ENCODE measurements at places on chromosomes 1 and 21. TPM values are rescaled to one million over a fixed set of nuclear protein-coding genes. Genes with fewer than 3 reads are reported as not detected.

The OR2L3 gene
- not detected for polyA plus RNA-seq

GRCh38 chr1:198377702-198378101 is 162.8 kb downstream of the ATP6V1G3 start:
- no peak for DNase-seq

DNA sequence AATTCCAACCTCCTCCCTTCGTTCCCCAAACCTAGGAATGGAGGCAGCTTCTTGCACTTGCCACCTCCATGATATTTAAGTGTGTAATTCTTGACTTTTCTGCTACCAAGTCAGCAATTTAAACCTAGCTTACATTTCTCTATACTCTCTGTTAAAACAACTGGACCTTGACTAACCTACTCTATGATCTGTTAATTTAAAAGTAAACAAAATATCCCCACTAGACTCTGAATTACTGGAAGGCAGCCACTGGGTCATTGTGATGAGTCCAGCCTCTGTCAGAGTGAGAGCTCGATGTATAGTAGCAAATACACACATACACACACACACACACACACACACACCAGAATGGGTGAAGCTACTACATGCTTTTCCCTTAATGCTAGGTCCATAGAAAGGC is 40.0 kb upstream of the DHCR24 start:
- DNase-seq: no peak

- DNase-seq: no peak
Measured at GRCh38 chr1:230191855-230192254, 124.8 kb downstream of the GALNT2 start.

DNA sequence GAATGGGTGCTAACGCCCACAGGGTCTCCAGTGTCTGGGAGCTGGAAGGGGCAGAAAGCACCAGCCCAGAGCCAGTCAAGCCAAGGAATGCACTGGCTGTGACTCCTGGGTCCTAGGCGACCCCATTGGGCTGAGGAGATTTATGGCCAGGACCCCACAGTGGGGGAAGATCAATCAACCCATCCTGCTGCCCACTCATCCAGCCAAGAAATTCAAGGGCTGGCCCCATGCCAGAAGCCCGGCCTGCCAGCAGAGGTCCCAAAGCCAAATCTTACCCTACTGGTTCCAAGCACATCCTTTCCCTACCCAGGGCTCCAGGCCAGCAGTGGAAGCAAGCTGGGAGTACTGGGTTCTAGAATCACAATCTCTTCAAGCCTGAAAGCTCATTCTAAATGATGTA is 6.8 kb upstream of the PDZK1IP1 start:
- DNase-seq: no peak

DNA sequence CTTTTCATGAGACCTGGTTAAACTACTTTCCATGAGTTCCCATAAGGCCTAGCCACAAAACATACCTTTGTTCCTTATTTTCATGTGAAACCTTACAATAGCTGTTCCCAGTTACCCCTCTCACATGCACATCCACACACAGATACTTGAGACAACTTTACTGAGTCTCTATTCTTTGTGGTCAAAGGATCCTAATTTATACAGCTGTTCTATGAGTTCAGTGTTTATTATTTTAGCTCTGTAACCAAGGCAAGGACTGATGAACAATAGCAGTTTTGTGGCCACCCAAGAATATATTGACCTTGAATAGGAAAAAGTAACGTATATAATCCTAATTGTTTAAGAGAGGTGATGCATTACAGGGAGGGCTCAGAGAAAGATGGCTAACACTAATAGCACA is 160.5 kb upstream of the CACYBP start:
- no peak for DNase-seq

The PEA15 gene
- polyA plus RNA-seq: 116 TPM

GRCh38 chr1:200302192-200302920 is 107.5 kb downstream of the ZNF281 start:
- DNase-seq: peak; percentile 71

GRCh38 chr1:204373911-204374310 is 14.2 kb upstream of the PLEKHA6 start:
- no peak for DNase-seq

The ATP6V1G3 gene
- polyA plus RNA-seq: not detected

DNA sequence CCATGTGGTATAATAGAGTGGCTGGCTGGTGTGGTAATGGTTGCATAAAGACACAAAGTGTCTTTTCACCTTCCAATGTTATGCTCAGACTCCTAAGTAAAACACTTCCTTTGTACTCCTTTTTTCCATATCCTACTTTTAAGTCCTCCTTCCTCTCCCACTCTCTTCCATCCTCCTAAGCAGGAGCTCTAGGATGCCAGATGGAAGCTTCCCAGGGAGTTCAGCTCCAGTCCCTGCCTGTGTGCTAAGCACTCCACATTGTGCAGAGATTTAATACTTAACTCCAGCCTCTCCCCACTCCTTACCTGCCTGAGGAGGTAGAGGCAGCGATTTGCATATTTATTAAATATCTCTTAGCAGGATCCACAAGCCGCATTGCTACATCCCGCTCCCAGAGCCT is 60.5 kb upstream of the IGSF21 start:
- no peak for DNase-seq

DNA sequence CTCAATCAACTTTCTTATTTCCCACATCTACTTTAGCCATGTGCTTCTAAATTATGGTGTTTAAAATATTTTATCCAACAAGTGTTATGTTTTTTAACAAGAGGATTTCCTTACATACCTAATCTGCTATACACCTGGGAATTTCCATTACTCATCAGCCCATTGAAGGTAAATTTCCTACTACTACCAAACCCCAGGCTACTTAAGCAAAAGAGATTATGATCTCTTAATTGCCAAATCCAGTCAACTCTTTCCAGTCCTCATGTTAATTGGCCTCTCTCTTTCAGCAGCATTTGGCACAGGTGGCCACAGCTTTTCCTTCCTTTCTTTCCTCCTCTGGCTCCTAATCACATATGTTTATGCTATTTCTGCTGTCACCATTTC is 5.1 kb upstream of the C1orf162 start:
- DNase-seq: no peak

The PGBD2 gene
- polyA plus RNA-seq: 12.9 TPM

The TAS1R1 gene
- polyA plus RNA-seq: 0.13 TPM

DNA sequence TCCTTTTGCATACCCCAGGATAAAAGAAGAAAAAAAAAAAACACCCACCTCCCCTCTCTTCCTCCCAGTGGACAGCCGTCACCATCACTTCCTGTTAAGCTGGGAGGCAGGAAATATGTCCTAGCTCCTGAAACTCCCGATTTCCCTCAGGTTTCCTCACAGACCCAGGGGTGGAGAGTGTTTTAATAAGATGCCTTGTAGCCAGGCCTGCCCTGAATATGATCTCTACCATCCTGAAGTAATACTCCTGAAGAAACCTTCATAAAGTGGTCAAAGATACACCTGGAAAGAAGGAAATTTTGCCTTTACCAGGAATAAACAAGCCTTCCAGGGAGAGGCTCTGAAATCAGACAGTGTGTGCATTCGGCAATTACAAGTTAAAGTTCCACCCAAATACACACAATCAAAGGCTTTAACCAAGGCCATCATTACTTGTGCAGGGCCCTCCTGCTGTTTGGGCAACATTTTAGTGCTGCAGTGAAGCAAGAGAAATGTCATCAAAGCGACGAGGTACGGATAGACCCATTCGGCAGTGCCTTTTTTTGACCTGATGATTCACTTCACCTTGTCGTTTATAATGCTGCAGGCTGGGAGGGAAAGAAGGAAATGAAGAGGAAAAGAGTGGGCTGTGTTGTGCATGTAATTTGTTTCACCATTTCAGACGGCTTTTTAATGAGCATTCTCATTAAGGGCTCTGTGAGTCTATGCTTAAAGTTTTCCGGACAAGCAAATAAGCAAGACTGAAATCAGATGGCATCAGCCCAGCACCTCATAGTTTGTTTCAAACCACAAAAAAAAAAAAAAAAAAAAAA is 41.0 kb upstream of the RASAL2 start:
- DNase-seq: peak; percentile 72

The TNFSF4 gene
- 0.81 TPM for polyA plus RNA-seq

- DNase-seq: peak; percentile 48
Measured at GRCh38 chr1:248782416-248783141, 27.0 kb upstream of the LYPD8 start.

The SRSF10 gene
- polyA plus RNA-seq: 59.9 TPM

The AJAP1 gene
- polyA plus RNA-seq: not detected

DNA sequence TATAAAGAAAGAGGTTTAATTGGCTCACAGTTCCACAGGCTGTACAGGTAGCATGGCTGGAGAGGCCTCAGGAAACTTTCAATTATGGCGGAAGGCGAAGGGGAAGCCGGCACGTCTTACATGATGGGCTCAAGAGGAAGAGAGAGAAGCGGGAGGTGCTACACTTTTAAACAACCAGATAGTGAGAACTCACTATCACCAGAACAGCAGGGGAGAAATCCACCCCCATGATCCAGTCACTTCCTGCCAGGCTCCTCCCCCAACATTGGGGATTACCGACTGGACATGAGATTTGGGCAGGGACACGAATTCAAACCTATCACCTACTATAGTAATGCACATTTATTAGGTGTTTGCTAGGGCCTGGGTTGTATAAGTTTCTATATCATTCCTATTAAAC is 117.8 kb downstream of the ZMYM4 start:
- no peak for DNase-seq

GRCh38 chr1:34984793-34985608 is at the start of gene TMEM35B:
TMEM35B (minus strand) TSS chr1:34985347; CDS start chr1:34985305, 42 bp downstream.
- DNase-seq: peak; percentile 50

GRCh38 chr1:37161171-37161570 is 126.9 kb upstream of the GRIK3 start:
- no peak for DNase-seq

The NCF2 gene
- polyA plus RNA-seq: 0.89 TPM

The IFNAR1 gene
- polyA plus RNA-seq: 6.0 TPM

GRCh38 chr21:16573578-16573977 is 843.8 kb downstream of the USP25 start:
- DNase-seq: no peak

DNA sequence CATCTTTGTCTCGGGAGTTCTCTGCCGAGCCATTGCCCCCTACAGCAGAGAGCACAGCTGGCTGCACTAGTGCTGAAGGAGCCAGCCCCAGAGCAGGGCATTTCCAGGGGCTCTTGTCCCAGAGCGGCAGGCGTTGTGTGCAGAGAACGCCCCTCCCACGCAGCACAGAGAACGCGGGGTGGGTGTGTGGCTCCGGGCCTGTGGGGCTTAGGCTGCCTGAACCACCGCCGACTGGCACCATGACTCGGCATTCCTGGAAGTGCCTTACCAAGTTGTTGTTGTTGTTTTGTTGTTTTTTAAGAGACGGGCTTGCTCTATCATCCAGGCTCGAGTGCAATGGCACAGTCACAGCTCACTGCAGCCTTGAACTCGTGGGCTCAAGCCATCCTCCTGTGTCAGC is 15.8 kb upstream of the DIP2A start:
- DNase-seq: no peak

DNA sequence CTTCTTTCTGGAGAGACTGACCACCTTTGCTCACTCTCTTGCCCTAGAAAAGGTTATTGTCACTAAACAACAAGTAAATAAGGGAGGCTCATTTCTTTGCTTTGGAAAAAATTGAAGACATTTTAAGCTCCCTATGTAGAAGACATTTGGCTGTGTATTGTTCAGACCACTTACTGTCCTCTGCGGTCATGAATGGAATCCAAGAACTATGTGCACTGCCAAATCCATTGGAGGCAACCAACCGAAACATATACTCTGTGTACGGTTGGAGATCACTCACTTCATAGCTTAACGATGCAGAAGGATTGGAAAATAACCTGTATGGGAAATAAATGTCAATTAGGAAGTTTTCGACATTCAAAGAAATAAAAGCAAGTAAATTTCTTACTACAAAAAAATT is 332.8 kb downstream of the KCTD3 start:
- DNase-seq: no peak

- no peak for DNase-seq
Measured at GRCh38 chr1:26171084-26172072, at the start of gene ZNF593OS. ZNF593OS (minus strand) TSS chr1:26171832; CDS start chr1:26171661, 171 bp downstream.

- DNase-seq: no peak
Measured at GRCh38 chr1:183986941-183987340, 50.6 kb downstream of the COLGALT2 start.

DNA sequence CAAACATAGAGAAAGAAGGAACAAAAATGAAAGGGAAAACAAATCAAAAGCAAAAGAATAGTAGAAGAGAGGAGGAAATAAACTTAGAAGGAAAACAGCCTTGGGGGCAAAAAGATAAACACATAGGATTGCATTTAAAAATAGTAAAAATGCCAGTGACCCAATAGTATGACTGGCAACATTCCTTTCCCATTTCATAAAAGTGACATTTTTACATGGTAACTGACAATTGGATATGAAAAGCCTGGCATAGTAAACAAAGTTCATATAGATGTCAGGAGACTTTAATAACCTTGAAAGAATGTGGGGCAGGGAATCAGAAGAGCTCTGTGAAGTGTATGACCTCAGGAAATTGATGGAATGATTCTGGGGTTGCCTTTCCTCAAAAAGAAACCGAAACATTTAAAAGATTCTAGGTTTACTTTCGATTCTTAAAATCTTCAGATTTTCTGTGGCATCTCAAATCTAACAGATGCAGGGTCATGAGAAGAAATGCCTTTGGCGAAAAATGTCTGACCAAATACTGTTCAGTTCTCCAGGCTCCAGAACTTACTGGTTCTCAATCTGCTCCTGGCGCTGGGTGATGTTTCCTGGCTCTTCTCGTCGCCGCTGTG is 33.7 kb downstream of the SPTA1 start:
- DNase-seq: no peak

The FMOD gene
- 11.2 TPM for polyA plus RNA-seq

All from small intestine (tissue), 16 donors.